ENCODE measurements at places on chromosomes 7 and 10.
A peak's percentile ranks its signal among the peaks of the same experiment; 100 is the strongest.

GRCh38 chr7:158074896-158075632, 512.6 kb downstream of the PTPRN2 start:
- no peak for DNase-seq

GRCh38 chr7:106374437-106374836, 89.7 kb upstream of the NAMPT start:
- DNase-seq = no peak

- no peak for DNase-seq
Observed at GRCh38 chr10:1393481-1393880, 337.3 kb downstream of the WDR37 start.

- DNase-seq = no peak
Observed at GRCh38 chr7:151631570-151631952, 111.9 kb upstream of the RHEB start.

DNA sequence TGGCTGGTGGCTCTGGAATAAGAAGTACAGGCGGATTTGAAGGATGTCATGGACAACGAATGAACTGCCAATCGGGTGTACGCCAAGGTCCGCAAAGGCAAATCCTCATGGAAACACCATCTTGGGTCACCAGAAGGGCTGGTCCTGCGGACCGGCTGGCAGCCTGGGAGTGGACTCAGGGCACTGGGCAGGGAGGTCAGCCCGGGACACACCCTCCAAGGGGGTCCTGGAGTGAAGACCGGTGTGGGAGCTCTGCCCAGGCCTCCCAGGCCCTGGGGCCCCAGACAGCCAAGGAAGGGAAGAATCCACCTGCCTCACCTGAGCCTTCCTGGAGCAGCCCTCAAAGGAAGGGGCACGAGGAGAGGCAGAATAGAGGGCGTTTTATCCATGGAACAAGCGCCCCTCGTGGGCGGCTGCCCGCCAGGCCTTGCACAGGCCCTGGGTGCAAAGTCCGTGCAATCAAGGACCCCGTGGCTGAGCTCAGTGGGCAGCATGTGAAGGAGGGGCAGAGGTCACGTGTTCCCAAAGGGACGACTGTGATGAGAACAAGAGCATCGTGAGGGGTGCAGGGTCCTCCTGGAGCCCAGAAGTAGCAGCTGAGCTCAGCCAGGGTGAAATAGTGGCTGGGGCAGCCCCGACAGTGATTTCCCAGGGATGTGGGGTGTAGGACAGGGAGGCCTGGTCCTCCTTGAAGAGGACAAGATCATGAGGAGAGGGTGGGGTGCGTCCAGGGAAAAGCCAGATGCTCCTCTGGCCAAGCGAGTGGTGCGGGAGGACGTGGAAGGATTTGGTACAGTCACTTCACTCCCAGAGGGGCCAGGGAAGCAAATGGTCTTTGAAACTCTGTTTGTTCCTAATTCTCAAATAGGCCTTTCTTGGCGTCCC, 105.2 kb downstream of the TCERG1L start:
- no peak for DNase-seq

DNA sequence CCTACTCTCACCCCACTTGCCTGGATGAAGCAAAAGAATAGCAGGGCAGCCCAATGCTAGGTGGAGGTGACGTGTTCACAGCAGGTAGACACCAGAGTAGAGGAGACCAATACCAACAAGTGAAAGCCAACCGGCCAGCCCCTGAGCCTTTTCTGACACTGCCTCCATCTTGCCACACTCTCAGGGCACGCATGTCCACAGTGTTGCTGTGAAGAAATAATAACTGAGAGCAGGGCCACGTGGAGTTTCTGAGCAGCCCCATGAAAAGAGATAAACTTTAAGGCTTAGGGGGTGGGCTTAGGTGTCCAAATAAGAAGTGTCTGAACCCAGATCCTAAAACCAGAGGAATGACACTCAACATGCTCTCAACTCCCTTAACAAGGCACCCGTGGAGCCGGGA, 9.0 kb upstream of the TMEM273 start:
- no peak for DNase-seq

DNA sequence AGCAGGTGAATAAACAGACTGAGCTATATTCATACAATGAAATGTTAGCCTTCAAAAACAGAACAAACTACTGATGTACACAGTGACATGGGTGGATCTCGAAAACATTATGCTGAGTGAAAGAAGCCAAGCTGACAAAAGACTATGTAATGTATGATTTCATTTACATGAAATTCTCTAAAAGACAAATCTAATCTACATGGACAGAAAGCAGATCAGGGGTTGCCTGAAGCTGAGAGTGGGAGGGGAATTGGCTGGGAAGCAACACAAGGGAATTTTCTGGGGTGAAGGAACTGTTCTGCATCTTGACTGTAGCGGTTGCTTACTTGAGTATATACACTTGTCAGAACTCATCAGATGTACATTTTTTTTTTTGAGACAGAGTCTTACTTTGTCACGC, 121.7 kb upstream of the SVIL start:
- DNase-seq = no peak

DNA sequence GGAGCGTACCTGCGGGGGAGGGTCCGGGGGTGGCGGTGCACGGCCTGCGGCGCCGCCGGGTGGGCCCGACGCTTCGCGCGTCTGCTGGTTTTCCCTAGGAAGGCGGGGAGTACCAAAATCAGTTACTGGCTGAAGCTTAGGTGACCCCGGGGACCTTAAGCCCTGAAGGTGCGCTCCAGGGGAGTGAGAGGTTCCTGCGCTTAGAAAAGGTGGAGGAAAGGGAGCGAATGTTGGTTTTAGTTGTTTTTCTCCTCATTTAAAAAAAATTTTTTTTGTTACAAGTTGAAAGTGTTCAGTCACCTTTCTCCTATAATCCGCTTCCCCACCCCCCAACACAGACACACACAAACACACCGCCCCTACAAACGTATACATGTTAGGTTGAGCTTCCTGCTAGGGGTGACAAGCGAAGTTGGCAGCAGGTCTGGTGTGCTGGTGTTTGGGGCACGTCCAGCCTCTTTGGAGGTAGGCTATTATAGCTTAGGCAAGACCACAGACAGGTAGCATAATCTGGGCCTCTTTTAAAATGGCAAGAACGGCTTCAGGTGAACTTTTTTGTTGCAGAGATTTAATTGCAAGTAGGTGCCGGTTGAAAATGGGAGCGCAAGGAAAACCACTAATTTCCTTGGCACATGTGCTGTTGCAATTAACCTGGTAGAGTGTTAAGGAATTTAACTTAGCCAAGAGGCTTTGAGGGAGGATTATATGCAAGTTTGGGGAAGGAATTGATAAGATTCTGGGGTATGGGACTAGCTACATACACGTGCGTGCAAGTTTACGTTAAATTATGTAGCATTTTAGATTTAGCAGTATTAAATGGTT, 945 bp downstream of the ADD3 start:
- peak; percentile 49 for DNase-seq

DNA sequence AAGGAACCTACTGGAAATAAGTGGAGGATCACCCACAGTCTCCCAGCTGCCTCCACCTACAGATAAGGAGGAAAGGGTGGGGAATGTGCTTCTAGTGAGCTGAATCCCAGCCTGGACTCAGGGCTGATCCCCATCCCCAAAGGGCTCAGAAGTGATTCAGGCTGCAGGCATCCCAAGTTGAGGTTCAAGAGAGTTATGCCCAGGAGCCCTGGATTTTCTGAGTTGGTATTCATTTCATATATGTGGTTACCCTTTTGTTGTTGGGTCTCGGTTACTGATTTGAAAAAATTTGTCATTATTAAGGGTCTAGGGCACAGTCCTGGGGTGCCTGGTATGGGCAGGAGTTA, 30.0 kb upstream of the SRGN start:
- DNase-seq = no peak

- no peak for DNase-seq
Observed at GRCh38 chr7:77245015-77245755, 45.6 kb upstream of the FGL2 start.

- peak; percentile 61 for DNase-seq
Observed at GRCh38 chr7:1512781-1513656, 8.8 kb upstream of the INTS1 start.

GRCh38 chr7:33243319-33243881, 114.0 kb downstream of the BBS9 start:
- DNase-seq = no peak

GRCh38 chr7:78530351-78530750, 731.8 kb downstream of the PHTF2 start:
- no peak for DNase-seq

- peak; percentile 53 for DNase-seq
Observed at GRCh38 chr10:63166742-63167258, 33.7 kb downstream of the NRBF2 start.

- peak; percentile 81 for DNase-seq
Observed at GRCh38 chr7:158824028-158824427, 5.3 kb downstream of the ESYT2 start.

DNA sequence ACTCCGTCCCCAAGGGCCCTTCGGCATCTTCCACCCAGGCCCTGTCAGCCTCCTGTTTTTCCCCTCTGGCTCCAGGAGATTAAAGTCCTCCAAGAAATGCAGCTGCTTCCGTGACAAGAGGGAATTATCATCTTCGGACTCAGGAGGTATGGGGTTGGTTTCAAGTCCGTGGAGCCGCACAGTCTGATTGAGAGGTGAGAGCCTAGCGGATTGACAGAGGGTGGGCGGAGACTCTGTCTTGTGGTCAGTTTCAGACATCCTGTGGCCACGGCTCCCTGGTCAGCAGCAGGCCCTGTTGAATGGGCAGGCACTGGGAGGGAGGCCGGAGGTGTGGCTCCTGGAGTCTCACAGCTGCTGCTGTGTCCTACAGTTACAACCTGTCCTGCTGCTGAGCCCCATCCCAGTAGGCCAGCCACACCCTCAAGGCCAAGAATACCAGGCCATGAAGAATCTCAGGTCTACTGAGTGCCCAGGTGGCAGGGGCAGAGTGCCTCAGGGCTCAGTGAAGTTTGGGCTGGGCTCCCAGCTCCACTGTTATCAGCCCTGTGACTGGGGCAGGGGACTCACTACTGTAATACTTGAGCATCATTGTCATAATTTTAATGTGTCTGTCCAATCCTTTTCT, 49.3 kb upstream of the ZNF716 start:
- DNase-seq = no peak

DNA sequence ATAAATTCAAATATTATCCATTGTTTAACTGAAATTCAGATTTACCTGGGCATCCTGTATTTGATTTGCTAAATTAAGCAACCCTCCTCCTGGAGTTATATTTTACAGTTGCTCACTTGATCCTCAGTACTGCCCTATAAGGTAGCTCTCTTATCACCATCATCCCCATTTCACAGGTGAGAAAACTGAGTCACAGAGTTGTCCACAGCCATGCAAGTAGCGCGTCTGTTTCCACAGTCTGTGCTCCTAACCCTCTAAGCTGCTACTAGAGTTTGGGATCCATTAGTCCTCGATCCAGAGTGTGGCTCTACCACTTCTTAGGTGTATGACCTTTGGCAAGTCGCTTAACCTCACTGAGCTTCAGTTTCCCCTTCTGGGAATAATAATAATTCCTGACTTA, 34.9 kb upstream of the KDM7A start:
- DNase-seq = no peak

GRCh38 chr10:43315535-43316207, 48.8 kb upstream of the RASGEF1A start:
- DNase-seq = no peak

GRCh38 chr10:120400601-120401000, 56.4 kb upstream of the PLPP4 start:
- DNase-seq = no peak

DNA sequence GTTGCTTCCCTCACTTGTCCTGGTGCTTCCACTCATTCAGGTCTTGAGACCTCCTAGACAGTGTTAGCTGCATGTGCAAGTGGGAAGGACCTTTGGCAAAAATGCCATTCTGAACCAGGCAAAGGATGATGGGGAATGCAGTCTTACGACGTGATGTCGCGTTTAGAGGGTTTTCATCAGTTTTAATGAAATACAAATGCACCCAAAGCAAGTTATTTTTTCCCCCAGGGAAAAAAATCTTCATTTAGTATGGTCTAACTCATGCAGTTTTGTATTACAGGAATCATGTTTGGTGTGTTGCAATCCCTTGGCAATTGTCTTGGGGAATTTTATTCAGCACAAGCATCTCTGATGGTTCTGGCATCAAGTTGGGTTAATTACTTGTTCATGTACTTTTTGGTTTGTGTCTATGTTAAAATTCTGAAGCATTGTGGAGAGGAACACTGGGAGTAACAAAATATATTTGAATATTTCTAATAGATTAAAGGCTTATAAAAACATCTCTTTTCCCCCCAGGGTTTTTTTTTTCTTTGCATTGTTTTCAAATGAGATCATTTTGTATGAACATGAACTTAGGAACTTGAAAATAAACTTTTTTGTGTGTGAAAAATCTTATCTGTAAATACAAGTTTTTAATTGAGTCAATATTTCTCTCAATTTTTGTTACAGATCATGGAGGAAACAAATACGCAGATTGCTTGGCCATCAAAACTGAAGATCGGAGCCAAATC, 188.9 kb downstream of the BICC1 start:
- DNase-seq = no peak

GRCh38 chr10:117993166-117993565, 53.6 kb downstream of the RAB11FIP2 start:
- no peak for DNase-seq

DNA sequence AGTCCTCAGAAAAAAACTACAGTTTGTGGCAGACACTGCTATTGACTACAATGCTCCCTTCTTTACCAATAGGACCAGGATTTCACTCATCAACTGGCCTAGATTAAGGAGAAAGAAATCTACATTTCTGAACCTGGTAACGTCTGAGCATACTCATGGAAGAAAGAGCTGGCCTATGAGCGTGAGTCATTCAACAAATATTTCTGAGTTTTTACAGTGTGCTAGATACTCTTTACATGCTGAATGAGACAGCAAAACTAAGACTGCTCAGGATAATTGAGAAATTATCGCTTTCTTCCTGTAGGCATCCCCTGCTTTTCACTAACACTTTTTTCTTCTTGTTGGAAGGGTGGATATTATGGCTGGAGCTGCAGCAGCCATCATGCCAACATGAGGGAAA, 609.7 kb downstream of the TNS3 start:
- no peak for DNase-seq

DNA sequence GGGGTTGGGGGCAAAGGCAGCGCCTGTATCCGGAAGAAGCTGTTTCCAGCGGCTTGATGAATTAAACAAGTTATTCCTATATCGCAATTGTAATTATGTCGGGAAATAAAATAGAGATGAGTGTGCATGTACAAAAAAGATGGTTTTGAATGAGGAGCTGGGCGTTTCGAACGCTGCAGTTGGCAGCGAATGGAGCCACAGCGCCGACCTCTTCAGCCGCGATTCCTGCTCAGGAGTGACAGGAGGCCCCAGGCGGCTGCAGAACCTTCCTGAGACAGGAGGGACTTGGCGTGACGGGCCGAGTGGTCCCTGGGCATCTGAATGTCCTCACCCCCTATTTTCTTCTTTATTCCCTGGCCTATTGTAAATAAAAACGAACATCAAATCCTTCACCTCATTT, 184.9 kb downstream of the DNAJB6 start:
- DNase-seq = no peak

GRCh38 chr7:34995757-34996156, 41.5 kb downstream of the DPY19L1 start:
- no peak for DNase-seq

All from CD4-positive, alpha-beta memory T cell (primary cell).